LHCN-M2 (cell line): ENCODE measurements at places on chromosomes 6 and 20.

DNA sequence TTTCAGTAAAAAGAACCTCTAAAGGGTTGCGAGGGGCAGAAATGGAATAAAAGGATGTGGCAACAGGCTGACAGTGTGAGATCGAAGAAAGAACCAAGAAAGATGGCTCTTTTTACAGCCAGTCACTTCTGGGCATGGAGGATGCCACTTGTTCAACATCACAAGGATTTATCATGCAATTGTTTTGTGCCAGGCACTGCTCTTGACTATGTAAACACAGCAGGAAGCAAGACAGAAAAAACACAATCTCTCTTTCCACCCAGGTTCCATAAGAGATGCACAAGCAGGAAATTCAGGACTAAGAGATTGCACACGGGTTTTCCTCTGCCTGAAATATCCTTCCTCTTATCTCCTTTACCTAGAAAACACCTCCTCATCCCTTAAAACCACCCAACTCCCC, 38.0 kb downstream of the FOXA2 start:
- DNase-seq: no peak

DNA sequence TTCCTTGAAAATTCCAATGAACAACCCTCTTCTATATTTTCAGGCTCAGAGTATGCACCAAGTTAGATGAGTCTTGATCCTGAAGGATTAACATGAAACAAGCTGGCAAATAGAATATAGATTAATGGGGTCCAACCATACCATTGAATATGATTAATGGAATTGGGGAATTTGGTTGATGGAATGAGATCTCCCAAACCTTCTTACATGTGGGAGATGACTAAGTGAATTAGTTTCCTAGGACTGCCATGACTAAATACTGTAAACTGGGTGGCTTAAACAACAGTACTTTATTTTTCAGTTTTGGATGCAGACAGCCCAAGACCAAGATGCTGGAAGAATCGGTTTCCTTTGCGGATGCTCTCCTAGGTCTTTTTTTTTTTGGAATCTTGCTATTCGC, 347.0 kb downstream of the QKI start:
- DNase-seq: no peak

DNA sequence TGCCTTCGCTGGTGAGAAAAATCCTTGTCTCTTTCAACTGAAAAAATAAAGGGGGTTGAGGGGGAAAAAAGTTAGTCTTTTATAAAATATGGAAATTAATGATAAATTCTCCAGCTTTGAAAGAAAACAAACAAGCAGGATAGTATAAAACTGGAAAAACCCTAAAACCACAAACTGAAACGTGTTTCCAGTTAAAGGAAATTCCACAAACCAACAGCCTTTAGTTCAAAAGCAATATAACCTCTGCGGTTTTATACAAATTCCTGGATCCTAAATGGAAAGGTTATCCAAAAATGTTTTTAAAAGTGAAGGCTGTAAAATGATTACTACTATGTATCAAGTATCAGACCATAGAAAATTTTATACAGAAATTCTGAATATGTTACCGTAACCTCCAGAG, 55.6 kb downstream of the BMP5 start:
- DNase-seq: peak; percentile 8

- DNase-seq: no peak
These were observed 162.5 kb downstream of the DLL1 start for GRCh38 chr6:170128346-170128745.

- peak; percentile 12 for DNase-seq
These were observed 131.6 kb upstream of the ESR1 start for GRCh38 chr6:151675746-151676459.

- no peak for DNase-seq
These were observed 73.3 kb downstream of the TMEM244 start for GRCh38 chr6:129787816-129788215.

- no peak for DNase-seq
These were observed 50.2 kb upstream of the ELOVL5 start for GRCh38 chr6:53399027-53399344.

- no peak for DNase-seq
These were observed 1581.8 kb downstream of the HACE1 start for GRCh38 chr6:103277936-103278335.

GRCh38 chr6:36269834-36270705, at the start of gene PNPLA1:
Gene PNPLA1 (plus strand): TSS chr6:36270060. CDS start chr6:36270460, 400 bp downstream.
- DNase-seq: no peak

DNA sequence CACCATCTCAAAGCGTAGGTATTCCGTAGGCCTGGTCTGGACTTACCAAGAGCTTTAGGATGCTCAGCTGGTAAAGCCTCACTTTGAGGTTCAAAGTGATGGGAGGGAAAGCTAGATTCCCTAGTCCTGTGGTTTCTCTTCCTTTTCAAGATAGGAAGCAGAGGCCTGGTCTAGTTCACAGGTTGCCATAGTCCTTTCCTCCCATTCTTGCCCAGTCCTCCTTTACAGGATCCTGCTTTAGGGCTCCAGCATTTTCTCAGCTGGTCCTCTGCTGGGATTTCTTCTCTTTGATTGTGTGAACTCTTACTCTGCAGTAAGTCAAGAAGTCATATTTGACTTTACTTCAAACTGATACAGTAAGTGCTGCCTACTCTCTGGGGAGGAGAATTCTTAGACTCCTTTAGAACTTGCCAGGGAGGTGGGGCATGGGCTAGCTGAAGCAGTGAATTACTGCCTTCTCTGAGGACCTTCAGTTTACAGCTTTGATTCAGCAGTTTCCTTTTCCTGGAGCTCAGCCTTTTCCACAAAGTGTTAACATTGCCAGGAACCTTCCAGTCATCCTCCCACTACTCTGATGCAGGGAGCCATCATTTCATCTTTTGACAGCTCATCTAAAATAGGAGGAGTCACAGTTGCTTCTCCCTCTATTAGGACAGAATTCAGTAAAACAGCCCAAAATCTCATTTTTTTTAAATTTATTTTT, 42.8 kb upstream of the PLCG1 start:
- no peak for DNase-seq

DNA sequence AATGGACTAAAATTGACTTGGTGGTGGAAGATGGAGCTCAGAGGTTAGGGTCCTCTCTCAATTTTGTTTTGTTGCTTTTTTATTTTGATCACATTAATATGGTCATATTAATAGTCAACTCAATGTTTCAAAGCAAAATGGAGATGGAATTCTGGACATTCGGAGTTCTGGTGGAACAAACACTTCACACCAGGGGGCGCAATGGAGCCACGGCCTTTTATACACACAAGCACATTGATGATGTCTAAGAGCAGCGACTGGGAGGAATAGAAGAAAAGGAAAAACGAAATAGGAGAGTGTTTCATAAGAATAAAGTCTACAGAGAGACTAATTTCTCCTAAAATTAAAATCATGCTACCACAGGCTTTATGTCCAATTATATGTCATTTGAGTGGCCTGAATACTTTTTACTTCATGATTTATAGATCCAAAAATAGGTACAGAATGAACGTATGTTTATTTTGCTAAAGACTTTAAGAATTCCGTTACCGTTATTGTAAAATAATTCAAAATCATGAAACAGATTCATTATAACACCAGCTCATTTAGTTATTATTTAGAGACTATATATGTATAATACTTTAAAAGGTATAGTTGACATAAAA, 197.6 kb upstream of the SASH1 start:
- peak; percentile 75 for DNase-seq

DNA sequence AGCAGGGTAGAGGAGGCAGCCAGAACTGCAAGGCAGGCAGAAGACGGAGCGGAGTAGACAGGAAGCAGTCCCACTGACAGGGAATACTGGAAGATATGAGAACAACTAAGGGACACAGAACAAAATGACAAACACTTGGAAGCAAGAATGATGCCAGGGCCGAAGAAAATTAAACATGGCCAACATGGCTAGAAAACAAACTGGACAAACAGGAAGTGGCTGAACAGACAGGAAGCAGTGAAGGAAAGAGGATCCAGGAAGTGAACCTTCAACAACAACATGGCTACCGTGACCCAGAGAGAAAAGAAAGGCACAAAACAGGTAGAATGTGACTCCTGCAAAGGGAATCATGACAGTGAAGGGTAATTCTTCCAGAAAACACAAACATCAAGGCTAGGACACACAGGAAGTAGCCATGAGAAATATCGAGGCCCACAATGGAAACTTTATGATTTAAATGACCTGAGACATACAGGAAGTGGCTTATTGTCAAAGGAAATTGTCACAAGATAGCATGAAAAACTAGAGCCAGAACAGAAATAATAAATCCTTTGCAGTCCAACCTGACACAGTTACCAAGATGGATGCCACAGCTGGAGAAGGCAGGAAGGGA, 9.1 kb downstream of the COL11A2 start:
- no peak for DNase-seq

GRCh38 chr20:44113618-44114376, 73.2 kb downstream of the JPH2 start:
- DNase-seq: no peak

- DNase-seq: peak; percentile 78
These were observed 96.0 kb downstream of the ADTRP start for GRCh38 chr6:11682561-11682975.

DNA sequence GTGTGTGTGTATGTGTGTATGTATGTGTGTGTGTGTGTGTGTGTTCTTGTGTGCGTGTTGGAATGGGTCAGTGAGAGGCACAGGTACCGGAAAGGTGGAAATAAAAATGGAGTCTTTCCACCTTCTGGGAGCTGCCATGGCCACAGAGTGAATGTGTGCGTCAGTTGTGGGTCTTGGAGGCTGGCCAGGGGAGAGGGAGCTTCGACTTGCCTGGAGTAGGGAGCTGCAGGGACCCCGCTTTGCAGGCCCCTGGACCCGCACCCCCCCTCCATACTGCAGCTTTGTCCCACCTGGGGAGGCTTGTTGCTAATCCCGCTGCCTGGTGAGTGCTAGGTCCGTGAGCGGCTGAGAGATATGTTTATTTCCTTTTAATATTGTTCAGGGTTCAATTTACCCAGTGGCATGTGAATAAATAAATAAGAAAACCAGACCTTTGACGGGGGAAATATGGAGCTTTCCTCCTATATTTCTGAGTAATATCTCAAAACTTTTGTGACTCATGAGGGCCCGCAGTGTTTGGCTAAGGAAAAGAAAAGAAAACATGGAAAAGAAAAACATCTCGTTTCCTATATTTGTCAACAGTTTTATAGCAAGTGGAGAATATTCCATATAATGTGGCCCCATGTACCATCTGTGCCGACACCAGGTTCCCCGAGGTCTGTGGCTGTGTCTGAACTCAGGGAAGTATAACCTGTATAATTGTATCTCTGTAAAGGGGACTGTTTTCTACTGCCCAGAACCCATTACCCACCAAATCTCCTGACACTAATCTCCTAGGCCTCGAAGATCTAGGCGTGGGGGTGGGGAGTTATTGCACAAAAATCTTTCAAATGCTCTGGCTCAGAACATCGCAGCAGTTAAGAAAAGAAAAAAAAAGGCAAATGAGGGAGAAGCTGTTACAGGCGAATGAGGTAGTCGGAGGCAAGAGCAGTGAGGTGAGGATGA, 24.6 kb upstream of the CCDC167 start:
- peak; percentile 61 for DNase-seq

- no peak for DNase-seq
These were observed 76.5 kb upstream of the OPRM1 start for GRCh38 chr6:153962555-153962954.

DNA sequence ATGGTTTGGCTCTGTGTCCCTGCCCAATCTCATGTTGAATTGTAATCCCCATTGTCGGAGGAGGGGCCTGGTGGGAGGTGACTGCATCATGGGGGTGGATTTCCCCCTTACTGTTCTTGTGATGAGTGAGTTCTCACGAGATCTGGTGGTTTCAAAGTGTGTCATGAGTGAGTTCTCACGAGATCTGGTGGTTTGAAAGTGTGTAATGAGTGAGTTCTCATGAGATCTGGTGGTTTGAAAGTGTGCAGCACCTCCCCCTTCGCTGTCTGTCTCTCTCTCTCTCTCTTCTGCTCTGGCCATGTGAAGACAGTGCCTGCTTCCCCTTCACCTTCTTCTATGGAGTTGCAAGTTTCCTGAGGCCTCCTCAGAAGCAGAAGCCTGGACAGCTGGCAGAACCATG, 87.6 kb downstream of the MYLK4 start:
- no peak for DNase-seq

GRCh38 chr20:1154691-1155090, 30.1 kb downstream of the TMEM74B start:
- no peak for DNase-seq

DNA sequence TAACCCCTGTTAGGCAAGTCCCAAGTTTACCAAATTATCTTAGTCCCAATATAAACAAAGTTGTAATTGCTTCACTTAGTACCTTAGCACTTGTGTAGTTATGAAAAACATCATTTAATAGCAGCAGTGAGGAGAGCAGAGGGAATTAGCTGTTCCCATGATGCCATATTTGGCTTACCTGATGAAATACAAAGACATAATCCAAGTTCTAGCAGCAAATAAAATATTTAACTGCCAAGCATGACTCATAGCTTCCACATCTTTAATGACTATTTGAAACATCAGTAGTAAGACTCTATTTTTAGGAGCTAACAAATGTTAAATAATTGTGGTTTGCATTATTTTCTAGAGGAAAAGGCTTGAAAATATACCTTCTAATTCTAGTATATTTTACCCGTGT, 94.0 kb upstream of the MCHR2 start:
- peak; percentile 92 for DNase-seq

- DNase-seq: no peak
These were observed 44.8 kb downstream of the AKAP12 start for GRCh38 chr6:151284548-151285017.

- peak; percentile 87 for DNase-seq
These were observed 67.7 kb upstream of the ZNFX1 start for GRCh38 chr20:49345524-49345923.

GRCh38 chr20:35968930-35969329, 540 bp downstream of the CNBD2 start:
- DNase-seq: no peak

- no peak for DNase-seq
These were observed 20.4 kb downstream of the RNF217 start for GRCh38 chr6:124982669-124983068.

DNA sequence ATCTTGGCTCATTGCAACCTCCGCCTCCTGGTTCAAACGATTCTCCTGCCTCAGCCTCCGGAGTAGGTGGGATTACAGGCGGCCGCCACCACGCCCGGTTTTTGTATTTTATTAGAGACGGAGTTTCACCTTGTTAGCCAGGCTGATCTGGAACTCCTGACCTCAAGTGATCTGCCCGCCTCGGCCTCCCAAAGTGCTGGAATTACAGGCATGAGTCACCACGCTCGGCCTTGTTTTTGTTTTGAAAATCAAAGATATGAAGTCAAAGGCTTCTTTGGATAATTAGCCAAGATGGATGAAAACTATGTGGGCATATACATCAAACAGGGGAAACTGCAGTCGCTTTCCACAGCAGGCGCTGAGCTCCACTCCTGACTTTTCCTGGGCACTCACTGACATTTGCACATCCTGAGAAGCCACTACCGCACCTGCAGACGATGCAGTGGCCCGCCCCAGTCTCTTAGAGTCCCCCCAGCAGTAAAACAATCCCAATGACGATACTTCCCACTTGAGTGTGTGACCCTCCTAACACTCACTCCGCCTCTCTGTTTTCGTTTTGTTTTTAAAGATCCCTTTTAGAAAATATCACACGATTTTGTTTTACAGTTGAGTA, 44.1 kb downstream of the GJA1 start:
- DNase-seq: no peak
